ENCODE measurements at places on chromosomes 3 and 15. TPM values are rescaled to one million over a fixed set of nuclear protein-coding genes. Genes with fewer than 3 reads are reported as not detected.

- no peak for DNase-seq
These were observed 259.9 kb upstream of the ZPLD1 start for GRCh38 chr3:102174832-102175374.

- no peak for DNase-seq
These were observed 5.3 kb upstream of the RHCG start for GRCh38 chr15:89501646-89502045.

GRCh38 chr3:5994651-5995050, 807.1 kb downstream of the EDEM1 start:
- no peak for DNase-seq

The TRIM59 gene
- 12.5 TPM for total RNA-seq

GRCh38 chr15:95459273-95459672, 871.2 kb upstream of the NR2F2 start:
- DNase-seq, result no peak

DNA sequence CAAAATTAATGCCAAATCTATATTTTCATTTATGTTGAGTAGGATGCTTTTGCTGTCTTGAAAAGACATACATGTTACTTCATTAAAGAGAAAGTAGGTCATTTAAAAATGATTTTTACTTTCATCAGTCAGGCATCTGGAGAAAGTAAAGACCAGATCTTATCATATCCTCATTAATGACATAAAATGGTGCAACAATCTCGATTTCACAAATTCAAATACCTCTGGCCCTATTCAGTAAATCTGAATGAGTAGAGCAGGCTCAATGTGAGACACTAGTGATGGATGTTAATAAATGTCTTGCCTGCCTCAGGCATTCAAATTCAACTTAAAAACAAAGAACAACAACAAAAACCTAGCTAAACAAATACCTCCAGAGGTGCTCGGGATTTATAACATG, 714.1 kb downstream of the NAALADL2 start:
- no peak for DNase-seq

DNA sequence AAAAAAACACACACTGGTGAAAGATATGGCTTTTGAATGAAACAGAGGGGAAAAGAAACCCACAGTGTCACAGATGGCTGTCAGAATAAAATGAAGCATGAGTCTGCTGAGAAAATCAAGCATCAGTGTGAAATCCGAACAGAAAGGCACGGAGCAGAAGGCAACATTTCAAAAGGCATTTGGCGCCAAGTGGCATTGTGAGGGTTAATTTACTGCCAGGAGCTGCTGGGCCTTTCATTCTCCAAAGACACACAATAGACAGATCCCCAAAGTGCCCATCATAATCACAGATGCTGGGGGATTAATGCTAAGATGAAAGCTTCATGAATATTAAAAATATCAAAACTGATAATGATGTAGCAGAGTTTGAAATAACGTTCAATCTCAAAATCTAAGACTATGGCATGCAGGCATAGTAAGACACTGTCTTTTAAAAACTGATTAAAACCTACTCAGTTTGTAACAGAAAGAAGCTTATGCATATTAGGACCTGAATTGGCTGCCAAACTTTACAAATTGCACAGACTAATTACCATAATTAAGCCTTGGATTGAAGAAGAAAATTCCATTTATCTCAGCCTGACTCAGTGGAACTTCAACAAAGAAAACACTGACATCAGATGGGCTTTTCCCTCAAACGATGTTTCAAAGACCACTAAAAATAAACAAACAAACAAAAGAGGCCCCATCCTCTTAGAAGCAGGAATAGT, 589.2 kb downstream of the ROBO1 start:
- no peak for DNase-seq

- no peak for DNase-seq
These were observed 186.5 kb downstream of the KLF13 start for GRCh38 chr15:31513178-31513577.

GRCh38 chr3:153357436-153357835, 195.4 kb downstream of the RAP2B start:
- DNase-seq, result no peak

DNA sequence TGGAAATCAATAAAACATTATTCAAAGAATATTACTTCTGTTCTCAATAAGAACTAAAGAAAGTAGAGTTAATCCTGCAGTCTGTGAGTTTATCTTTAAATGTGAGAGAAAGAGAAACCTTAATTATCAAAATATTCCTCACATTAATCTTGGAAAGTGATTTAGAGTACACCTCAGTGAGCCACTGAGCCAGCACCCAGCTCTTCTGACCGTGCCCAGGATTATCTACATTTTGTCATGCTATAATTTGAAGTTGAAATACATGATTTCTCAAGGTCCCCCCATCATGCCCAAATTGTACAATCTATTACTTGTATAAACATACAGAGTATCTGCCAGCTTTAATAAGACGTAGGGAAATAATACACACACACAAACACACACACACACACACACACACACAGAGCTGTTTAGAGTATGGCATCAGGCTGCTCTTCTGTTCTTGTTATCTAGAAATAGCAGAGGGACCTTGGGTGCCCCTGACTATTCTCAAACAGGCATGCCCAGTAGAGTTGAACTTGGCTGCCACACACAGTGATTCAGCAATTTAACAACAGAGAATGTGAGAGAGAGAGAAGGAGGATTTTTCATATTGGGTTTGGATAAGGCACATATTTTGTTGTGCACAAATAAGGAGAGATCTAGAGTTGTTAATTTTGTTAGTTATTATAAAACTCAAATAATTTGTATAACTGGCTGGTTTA, 74.4 kb downstream of the P2RY1 start:
- DNase-seq, result peak; percentile 18

The EXD1 gene
- 0.15 TPM for total RNA-seq

The SLC9C1 gene
- 0.28 TPM for total RNA-seq

GRCh38 chr3:129358772-129359371, 69.6 kb downstream of the EFCAB12 start:
- no peak for DNase-seq

- no peak for DNase-seq
These were observed 9.5 kb downstream of the CA12 start for GRCh38 chr15:63372018-63372705.

DNA sequence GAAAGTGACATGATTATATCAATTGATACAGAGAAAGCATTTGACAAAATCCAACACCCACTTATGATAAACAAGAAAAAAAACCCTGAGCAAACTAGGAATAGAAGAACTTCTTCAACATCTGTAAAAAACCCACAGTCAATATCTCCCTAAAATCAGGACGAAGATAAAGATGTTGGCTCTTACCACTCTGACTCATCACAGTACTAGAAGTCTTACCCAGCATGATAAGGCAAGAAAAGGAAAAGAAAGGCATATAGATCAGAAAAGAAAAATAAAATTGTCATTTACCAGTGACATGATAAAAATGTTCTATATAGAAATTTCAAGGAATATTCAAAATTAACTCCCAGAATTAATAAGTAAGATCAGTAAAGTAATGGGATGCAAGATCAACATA, 7.2 kb upstream of the FBXW12 start:
- DNase-seq, result no peak

GRCh38 chr3:21544076-21544462, 206.9 kb downstream of the ZNF385D start:
- no peak for DNase-seq

GRCh38 chr3:186670155-186670554, 4.3 kb downstream of the HRG start:
- no peak for DNase-seq

The SV2B gene
- total RNA-seq, result 1.6 TPM

- no peak for DNase-seq
These were observed 29.0 kb upstream of the TBC1D5 start for GRCh38 chr3:17771177-17772017.

- no peak for DNase-seq
These were observed 253.2 kb downstream of the BBX start for GRCh38 chr3:107775974-107776373.

- DNase-seq, result no peak
These were observed 82.8 kb upstream of the TNIK start for GRCh38 chr3:171542976-171543375.

DNA sequence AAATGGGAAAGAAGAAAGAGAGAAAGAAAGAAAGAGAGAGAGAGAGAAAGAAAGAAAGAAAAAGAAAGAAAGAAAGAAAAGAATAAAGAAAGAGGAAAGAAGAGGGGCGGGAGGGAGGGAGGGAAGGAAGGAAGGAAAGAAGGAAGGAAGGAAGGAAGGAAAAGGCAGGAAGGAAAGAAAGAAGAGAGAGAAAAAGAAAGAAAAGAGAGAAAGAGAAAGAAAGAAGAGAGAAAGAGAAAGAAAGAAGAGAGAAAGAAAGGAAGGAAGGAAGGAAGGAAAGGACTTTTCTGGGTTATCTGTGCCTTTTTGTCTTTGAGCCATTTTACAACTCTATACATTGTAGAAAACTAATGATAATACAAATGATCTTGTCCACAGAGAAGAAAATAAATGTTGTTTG, 136.6 kb upstream of the SMAD3 start:
- DNase-seq, result no peak

The CLSTN2 gene
- 2.4 TPM for total RNA-seq

- no peak for DNase-seq
These were observed 5.1 kb downstream of the HHATL start for GRCh38 chr3:42697289-42698051.

The TRH gene
- 0.40 TPM for total RNA-seq

The CPN2 gene
- not detected for total RNA-seq

DNA sequence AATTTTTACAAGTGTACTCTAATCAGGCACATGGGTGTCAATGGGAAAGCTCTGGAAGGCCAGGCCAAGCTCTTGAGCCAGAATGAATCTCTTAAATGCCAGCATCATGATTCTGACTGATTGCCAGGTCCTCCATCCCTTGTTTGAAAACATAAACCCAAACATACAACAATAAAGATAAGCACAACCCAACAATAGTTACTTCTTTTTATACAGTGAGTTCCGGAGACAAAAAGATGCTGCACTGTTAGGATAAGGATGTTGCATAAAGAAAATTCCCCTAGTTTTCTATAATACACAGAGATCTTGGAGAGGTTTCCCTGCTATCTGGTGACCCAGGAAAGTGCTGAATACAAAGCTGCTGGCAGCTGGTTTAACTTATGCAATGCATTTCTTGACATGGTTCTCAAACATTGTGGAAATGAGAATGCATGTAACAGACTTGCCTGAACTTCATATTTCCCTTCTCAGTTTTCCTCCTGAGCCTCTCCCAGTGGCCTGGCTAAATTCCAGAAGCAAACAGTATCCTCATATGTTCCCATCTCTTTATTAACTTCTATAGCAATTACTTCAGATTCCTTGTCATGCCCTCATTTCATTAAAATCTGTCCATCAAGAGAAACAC, 180.1 kb upstream of the PRICKLE2 start:
- DNase-seq, result peak; percentile 93

- no peak for DNase-seq
These were observed 73.2 kb upstream of the ZBED2 start for GRCh38 chr3:111668326-111668725.

The TSC22D2 gene
- total RNA-seq, result 25.7 TPM

The PAK6 gene
- 8.4 TPM for total RNA-seq

The HSPBAP1 gene
- 10.5 TPM for total RNA-seq

GRCh38 chr3:76024640-76025039, 239.3 kb upstream of the ZNF717 start:
- no peak for DNase-seq
